Stimulated activated CD8-positive, alpha-beta memory T cell treated with anti-CD3 and anti-CD28 coated beads, Interleukin-15, amount 100 ng/mL, for 1 hour (primary cell): ENCODE measurements at places on chromosomes 12 and 14.

DNA sequence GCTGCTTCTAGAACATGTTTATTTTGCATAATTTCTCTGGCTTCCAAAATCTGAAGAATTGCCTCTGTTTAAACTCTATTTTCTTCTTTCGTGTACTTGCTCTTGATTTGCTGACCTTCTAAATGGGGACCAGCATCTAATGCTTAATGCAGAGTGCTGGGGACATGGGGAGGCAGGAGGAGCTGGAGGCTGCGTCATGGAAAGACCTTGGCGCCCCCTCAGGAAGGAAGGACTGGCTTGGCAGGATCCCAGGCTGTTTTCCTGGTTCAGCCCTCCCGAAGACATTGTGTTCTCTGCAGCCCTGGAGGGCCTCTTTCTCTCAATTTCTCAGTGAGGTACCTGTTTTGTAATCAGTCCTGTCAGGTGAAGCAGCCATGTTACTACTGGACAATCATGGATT lies 5.5 kb downstream of the PRKCH start:
- no peak for DNase-seq

DNA sequence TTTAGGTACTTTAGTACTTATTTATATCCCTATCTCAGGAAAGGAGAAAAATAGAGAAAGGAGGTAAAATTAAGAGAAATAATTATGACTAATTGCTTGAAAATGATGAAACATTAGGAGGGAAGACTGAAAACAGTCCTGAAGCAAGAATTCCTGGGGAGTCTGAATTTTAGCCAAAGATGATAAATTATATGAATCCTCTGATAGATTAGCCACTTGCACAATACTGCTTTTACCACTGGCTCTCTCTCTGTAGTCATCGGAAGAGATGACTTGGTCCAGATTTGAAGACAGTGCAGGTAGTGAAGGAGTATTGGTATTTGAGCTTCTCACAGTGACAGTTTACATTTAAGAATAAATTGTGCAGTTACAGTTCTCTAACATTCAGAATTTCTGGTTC lies 83.8 kb upstream of the CLEC14A start:
- no peak for DNase-seq

GRCh38 chr14:22113401-22113800 lies 439.8 kb upstream of the OR4E1 start:
- no peak for DNase-seq

GRCh38 chr14:100438678-100439592 lies 115.8 kb downstream of the SLC25A47 start:
- DNase-seq: no peak

DNA sequence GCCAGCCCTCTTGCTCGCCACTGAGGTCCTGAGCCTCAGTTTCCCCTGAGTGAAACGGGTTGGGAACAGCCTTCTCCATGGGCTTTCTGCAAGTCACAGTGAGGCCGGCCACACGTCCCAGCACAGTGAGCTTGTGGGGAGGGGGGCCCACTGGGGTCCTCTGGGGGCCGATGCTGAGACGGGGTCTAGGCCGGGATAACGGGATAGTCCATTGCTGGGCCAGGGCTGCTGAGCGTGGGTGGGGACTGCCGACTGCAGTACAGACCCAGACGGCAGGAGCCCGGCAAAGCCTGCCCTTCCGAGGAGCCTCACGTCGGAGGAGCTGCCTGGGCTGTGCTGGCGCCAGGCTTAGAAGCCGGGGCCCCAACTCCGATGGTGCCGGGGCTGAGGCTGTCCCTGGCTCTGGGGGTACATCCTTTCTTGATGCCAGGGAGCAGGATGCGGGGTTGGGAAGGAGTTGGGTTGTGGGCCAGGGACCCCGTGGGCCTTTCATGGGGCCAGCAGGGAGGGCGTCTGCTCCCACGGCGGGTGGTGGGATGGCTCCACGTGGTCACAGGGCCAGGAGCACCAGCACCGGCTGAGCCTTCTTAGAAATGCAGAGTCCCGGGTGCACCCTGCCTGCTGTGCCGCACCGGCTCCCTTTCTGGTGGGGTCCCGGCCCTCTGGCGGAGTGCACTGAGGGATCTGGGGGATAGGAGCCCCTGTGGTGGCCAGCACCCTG lies 24.2 kb downstream of the NOC4L start:
- no peak for DNase-seq

- no peak for DNase-seq
Observed at GRCh38 chr12:19894050-19894449, 454.8 kb downstream of the AEBP2 start.

- no peak for DNase-seq
Observed at GRCh38 chr12:109892748-109893147, 7.3 kb upstream of the TCHP start.

GRCh38 chr14:68713782-68714181 lies 79.1 kb downstream of the ZFP36L1 start:
- no peak for DNase-seq

DNA sequence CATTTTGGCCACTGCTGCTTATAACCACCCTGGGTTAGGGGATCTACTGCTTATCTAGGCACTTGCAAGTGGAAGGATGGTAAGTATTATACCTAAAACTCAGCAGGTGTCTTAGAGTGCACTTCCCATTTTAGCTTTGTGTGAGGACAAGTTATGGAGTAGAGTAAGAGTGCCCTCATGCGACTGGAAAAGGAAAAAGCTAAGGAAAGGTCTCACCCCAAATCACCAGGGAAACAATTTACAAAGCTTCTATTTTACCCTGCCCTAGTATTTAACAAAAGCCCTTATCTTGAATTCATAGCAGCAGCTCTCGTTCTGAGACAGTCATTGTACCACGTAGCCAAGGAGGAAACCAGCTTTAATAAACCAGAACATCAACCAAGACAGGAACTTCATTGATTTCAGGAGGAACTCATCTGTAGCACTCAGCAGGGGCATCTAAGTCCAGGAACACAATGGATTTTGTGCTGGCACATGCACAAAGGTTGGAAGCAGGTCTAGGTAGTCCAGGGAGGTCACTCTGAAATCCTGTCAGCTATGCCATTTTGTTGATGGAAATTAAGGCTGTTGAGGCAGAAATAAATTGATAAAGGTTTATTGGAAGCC lies 2.9 kb downstream of the RDH12 start:
- DNase-seq: no peak

- no peak for DNase-seq
Observed at GRCh38 chr12:27549801-27550652, 26.0 kb downstream of the PPFIBP1 start.

GRCh38 chr14:34436960-34437728 lies 24.9 kb downstream of the SPTSSA start:
- no peak for DNase-seq

DNA sequence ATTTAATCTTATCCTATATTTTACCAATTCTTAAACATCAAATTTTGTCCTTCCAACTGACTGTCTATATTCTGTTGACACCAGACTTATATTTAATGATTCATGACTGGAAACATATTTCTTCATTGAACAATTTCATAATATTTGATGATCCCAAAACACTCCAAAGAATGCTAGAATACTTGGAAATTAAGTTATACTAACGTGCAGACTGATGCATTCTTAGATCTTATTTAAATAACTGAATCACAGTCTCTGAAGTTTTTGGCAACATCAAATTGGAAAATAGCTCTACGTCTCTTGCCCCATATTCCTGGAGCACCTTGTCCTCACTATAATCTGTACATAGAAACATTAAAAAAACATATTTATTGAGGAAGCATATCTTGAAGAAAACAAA lies 127.4 kb downstream of the HMGA2 start:
- no peak for DNase-seq

- no peak for DNase-seq
Observed at GRCh38 chr12:113990250-113991223, 24.4 kb upstream of the RBM19 start.

DNA sequence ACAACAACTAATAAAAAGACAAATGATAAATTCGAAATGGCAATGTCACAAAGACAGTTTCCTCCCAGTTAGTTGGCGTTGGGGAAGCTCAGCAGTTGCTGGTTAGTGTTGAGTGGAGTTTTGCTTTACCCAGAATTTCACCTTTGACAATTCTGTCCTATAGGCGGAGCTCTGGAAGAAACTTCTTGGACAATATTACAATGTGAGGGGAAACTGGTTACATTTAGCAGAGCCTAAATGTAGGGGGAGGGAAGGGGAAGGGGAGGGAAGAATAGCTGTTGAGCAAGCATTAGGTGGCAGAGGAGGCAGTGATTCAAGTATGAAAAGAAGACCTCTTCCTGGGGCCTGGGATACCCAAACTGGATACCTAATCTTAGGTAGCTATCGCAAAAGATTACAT lies 51.4 kb downstream of the BDKRB1 start:
- DNase-seq: no peak

DNA sequence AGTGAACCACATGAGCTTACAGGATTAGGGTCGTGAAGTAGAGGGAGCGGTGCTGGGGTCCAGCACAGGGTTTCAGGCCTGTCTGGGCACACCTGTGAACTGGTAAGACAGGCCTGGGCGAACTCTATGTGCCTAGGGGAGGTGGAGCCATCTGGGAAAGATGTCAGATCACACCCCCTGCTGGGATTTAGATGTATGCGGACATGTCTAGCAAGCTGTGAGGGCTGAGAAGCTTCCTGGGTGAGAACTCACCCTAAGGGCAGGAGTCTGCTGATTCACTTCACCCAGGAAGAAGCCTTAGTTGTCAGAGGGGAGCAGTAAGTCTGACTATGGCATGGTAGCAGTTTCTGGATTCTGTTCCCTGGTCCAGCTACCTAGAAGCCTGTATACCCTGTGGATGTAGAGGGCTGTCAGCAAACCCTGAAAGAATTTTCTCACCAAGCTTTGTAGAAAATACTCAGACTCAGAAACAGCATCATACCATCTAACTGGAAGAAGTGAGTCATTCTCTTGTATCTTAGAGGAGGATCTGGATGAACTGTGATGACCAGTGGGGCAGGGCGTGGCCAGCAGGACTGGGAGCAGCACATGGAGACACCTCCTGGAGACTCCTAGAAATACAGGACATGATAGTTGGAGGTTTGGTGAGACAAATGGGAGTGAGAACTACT lies 11.2 kb upstream of the PYGL start:
- DNase-seq: no peak

DNA sequence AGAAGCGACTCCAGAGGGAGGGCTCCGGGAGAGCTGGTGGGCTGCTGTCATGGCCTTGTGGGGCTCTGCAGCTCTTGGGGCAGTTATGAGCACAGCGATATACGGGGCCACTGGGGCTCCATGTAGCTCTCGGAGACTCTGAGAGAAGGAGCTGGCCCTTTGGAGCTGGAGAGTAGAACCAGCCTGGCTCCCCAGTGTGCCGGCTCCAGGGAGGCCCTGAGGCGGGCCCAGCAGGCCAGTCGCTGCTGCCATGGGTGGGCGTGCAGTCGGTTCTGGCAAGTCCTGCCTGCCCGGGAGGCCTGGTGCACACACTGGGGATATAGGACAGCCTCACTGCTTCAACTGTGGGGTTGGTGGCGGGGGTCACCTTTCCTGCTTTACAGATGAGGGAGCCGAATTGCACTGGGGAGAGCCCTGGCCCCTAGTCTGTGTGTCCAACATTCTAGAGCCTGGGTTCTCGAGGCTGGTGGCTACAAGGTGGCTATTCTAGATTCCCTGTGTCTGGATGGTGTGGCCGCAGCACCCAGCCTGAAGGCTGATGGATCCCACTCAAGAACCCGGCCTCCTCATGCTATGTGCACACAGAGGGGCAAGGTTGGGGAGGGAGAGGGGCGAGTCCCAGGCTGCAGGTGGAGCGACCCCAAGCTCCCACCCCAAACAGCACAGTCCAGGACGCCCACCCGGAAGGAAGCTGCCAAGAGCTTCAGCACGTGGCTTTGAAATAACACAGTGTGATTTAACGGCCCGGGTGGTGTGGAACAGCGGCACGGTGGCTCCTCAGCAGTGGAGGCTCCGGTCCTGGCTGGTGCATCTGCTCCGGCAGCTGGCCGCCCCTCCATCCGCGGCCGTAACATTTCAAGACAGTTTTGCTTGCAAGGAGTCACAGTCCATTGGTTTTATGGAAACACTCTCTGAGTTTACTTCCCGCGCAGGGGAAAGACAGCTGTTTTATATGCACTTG lies 188.3 kb upstream of the C14orf180 start:
- no peak for DNase-seq

DNA sequence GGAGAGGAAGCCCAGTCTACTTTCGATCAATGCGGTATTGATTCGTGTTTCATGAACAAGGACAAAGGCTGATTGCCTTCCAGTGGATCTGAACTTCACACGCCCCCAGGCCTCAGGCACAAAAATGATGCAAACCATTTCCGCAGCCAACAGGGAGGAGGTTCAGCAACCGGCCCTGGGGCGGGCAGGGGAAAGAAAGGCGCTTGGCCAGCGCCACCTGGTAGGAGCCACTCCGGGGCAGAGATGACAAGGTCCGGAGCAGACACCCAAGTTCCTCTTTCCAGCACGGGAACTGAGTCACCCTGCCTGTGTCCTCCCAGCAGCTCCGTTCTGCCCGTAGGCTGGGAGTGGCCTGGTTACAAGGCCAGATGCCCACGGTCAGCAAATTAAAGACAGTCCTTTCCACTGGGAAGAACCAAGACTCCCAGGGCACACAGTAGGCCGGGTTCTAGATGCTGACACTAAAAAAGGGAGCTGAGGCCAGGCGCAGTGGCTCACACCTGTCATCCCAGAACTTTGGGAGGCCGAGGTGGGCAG lies 136.3 kb downstream of the SCARB1 start:
- DNase-seq: no peak

DNA sequence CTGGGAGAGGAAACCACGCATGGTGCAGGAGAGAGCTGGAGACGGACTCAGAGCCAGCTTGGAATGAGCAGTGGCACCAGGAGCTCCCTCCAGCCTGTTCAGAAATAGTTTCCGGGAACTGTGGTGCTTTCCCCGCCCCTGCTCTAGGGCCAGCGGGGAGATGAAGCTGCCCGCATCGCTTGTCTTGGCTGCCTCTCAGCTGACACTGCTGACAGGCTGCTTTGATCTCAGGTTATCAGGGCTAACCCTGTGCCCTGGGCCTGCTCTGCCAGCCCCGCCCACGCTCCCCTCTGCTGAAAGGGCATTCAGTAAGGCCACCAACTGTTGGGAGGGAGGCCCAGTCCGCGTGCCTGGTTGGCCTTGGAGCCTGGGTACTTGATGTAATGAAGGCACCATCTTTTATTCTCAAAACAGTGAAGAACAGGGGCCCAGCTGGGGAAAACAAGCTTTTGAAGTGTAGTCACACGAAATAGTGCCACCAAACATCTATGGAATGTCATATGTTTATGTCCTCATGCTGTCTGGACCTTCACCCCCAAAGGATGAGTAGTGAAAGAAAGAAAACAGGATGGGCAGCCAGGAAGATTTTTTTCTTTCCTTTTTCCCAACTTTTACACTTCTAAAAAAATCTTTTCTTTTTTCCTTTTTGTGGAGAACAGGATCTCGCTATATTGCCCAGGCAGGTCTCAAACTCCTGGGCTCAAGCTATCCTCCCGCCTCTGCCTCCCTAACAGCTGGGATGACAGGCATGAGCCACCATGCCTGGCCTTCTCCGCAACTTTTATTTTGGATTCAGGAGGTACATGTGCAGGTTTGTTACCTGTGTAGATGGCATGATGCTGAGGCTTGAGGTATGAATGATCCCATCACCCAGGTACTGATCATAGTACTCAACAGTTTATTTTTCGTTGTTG lies 115.9 kb upstream of the TBX3 start:
- no peak for DNase-seq

DNA sequence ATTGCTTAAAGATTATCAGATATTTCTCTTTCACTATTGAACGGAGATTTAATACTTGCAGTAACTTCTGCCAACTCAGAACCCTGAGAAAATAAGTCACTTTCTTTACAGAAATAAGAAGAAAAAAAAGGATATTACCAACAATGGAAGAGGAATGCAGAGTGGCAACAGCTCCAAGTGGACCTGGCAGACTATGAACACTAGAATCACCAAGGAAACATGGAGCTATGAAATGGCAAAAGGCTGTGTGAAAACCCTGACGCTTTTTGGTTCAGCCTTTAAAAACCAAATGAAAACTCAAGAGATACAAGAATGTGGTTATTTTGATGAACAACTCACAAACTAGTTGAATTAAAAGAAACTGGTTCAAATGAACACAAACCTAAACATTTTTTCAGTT lies 17.7 kb downstream of the DTD2 start:
- DNase-seq: no peak
